Activated CD8-positive, alpha-beta memory T cell treated with anti-CD3 and anti-CD28 coated beads for 48 hours (primary cell): ENCODE measurements at places on chromosomes 7 and 10.

DNA sequence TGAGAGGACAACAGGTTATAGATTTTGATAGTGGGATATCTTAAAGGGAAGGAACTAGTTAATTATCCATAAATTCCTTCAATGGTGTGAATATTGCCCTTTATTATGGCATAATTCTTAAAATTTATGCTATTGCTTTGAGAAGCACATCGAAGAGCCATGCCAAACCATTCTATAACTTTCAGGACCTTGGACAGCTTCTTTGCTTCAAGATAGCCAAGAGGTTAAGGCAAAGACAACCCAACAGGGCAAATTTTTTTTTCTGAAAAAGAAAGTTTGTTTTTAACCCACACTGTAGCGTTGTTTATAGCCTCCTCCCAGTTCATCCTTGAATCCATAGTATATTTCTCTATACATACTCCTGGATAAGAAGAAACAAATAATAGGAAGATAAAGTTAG is 103.2 kb downstream of the NRG3 start:
- DNase-seq: no peak

- DNase-seq: no peak
Measured at GRCh38 chr10:12235796-12236195, 39.8 kb downstream of the CDC123 start.

GRCh38 chr10:60464659-60465058 is 75.0 kb upstream of the ANK3 start:
- no peak for DNase-seq

DNA sequence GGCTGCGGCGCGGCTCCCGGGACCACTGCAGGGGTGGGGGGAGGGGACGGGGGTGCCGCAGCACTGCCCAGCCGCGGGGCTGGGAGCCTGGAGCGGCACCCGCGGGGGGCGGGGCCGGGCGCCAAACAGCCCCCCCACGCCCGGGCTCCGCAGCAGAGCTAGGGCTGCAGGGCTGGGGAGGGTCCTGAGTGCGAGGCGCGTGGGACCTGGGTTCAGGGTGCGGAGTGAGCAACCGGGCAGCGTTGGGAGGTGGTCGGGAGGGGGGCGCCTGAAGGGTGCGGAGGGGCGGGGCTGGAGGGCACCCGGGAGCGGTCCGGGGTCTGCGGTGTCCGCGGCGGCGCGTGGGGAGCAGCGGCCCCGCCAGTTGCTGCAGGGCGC is 528 bp downstream of the CAMK2G start:
- DNase-seq: no peak

- DNase-seq: no peak
Measured at GRCh38 chr7:34067005-34067778, 161.9 kb downstream of the BMPER start.

DNA sequence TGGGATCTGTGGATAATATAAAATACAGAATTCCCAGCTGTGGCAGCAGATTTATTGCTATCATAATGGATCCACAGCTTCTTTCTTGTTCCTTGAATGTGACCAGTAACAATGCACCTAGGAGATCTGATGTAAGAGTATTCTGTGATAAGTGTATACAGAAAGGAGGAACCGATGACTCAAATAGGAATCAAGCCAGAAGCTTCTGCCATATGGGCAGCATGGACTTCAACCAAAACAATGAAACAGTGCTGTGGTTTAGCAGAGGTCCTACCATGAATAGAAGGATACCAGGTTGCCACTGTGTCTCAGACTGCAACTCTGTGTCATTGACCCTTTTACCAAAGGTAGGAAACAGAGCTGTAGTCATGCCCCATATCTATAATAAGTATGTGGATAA is 81.8 kb downstream of the PTPRZ1 start:
- no peak for DNase-seq

GRCh38 chr10:36425131-36425797 is 700.1 kb upstream of the ANKRD30A start:
- DNase-seq: no peak

DNA sequence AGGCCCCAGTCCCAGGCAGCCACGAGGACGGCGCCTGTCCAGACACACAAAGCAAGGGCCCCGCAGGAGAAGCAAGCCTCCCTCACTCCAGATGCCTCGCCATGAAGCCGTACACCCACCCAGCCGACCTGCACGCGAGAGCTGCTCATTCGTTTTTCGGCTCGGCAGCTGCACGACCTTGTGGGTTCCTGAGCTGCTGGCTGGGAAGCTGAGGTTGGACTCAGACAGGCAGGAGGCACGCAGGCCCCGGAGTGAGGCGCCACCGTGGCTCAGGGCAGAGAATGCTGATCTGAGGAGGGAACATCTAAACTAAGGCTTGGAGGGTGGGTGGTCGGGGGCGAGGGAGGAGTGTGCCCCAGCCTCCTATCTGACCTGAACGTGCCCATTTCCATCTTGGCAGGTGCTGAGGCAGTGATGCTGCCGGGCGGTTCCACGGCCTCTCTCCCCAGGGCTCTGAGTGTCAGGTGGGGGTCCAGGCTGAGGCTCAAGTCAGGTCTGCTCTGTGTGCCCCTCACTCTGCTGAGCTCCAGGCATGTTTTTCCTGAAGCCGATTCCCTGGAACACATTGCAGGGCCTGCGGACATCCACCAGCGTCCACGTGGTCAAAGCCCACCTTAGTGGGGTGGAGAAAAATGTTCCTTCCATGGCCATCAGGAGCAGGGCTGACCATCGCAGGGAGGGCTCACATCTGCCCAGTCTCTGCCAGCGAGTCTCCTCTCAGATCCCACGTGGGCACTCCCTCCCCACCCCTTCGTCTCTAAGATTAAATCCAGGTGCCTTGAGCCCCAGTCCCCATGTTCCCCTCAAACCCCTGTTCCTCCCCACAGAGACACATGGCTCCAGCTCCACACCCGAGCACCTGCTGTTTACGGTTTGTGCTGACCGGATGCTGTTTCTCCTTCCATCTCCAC is 28.1 kb upstream of the FAM20C start:
- no peak for DNase-seq

GRCh38 chr7:74272305-74273038 is 16.7 kb upstream of the CLIP2 start:
- no peak for DNase-seq

- DNase-seq: no peak
Measured at GRCh38 chr7:98163704-98164494, 47.3 kb upstream of the BHLHA15 start.

GRCh38 chr10:74186678-74187077 is 35.7 kb downstream of the ADK start:
- no peak for DNase-seq

- no peak for DNase-seq
Measured at GRCh38 chr10:112973805-112974204, 23.8 kb downstream of the TCF7L2 start.
